ENCODE measurements at places on chromosomes 16 and 17.
A peak's percentile ranks its signal among the peaks of the same experiment; 100 is the strongest.

DNA sequence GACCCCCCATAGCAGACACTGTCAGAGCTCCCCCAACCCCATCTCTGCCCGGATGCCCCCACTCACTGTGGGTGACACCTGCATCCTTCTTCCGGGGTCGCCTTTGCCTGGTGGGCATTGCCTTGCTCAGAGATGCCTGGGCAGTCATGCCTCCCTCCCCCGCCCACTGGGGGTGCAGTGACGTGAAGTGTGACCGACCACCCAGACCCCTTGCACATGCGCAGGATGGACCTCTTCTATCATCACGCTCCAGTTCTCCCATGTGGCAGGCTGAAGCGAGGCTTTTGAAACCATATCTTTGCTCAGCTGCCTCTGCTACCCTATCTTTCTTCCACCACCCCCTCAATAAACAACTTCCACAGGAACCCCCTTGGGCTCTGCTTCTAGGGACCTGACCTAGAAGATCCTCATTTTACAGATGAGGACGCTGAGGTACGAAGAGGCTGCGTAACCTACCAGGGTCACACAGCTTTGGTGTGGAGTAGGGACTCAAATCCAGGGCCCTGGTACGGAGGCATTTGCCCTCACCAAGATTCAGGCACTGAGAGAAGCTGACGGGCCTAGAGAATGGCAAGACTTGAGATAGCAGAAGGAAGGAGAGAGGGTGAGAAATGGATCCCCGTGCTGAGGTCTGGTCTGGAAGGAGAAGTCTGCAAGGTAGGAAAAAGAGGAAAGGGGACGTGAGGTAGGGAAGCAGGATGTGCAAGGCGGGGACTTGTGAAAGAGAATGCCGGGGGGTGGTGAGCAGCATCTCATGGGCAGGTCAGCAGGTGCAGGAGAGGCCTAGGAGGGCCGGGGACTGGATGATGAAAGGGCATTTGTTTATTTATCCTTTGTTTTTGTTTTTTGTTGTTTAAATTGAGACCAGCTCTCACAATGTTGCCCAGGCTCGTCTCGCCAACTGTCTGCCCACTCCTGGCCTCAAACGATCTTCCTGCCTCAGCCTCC lies 14.4 kb downstream of the NLRC5 start:
- no peak for DNase-seq

DNA sequence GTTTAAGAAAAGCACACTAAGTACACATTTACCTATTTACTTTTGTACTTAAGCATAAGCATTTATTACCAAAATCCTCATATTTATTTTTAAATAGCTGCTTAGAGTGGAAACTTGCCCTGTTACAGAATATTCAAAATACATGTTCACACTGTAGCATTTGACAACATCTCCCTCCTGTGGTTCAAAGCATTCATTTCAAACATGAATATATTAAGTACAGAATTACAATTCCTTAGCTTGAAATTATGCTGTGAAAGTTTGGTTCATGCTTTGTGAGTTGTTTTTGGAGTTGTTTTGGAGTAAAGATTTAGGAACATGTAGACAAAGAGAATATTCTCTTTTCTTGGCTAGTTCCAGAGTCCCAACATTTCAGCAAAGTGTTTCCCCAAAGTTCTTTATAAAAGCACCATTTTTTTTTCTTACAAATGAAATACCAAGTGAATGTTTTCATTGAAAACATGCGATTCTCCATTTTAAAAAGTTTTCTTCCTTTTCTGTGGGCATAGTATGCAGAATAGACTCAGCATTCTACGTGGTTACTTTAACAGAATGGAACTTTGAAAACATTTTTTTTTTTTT lies 33.2 kb downstream of the TUBD1 start:
- DNase-seq = peak; percentile 24

- DNase-seq = no peak
Measured at GRCh38 chr17:48484256-48484655, 46.6 kb downstream of the HOXB1 start.

DNA sequence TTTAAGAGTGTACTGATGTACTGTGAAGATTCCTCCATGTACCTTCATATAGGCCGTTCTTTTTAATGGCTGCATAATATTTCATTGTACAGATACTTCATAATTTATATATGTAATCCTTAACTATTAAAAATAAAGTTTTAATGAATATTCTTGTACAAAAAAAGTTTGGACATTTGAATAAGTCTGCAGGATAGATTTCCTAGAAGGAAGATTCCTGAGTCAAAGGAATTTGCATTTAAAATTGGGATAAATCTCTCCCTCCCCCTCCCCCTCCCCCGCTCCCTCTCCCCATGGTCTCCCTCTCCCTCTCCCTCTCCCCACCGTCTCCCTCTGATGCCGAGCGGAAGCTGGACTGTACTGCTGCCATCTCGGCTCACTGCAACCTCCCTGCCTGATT lies 15.6 kb upstream of the SLC13A2 start:
- DNase-seq = no peak

GRCh38 chr17:7972131-7972785 lies 30.2 kb upstream of the GUCY2D start:
- DNase-seq = no peak

GRCh38 chr17:38728290-38728831 lies 1.8 kb upstream of the CISD3 start:
- DNase-seq = no peak

DNA sequence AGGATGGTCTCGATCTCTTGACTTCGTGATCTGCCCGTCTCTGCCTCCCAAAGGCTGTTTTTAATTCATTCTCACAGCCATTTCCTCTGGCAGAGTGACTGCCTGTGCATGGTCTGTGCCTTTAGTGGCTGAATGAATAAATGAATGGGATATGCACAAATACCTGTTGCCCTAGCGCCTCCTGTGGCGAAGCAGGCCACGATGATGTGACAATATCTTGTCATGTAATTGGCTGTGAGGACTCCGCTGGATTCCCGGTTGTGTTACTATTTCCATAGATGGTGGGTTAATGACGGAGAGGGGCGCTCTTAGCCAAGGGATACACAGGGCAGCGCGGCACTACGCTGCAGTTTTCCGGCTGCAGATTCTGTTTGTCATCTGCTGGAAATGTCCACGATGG lies 26.8 kb upstream of the ENDOV start:
- DNase-seq = no peak

- no peak for DNase-seq
Measured at GRCh38 chr16:89040391-89040790, 53.3 kb upstream of the ACSF3 start.

DNA sequence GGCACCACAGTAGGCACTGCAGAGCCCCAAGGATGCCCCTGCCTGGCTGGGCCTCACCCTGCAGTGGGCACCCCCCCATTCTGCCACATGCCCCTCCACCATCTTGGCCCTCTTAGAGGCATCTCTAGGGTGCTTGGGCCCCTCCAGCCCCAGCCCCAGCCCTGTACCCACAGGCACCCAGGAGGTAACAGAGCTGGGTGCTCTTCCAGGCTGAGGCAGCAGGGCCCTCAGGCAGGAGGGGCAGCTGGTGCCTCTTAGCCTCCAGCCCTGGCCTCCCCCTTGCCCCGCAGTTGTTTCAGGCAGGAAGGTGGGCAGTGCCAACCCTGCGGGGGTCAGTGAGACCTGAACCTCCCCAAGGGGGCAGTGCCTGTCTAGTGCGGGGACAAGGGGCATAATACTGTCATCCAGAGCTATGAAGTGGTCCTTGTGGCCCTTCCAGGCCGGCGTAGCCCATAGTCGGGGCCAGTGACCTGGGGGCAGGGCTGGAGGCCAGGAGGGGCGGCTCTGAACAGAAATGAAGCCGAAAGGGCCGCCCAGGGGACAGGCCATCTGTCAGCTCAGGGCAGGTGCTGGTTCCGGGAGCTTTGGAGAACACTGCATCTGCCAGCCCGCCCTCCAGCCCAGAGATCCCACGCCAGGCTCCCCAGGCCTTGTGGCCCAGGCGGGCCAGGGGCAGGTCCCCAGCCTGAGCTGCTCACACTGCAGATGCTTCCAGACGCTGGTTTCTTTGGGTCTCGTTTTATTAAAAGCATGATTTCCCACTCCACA lies 4.9 kb upstream of the AATK start:
- no peak for DNase-seq

- no peak for DNase-seq
Measured at GRCh38 chr17:4597975-4598374, 13.6 kb downstream of the SMTNL2 start.

- no peak for DNase-seq
Measured at GRCh38 chr17:10984220-10984619, 146.3 kb upstream of the PIRT start.

GRCh38 chr16:85286066-85286831 lies 174.0 kb upstream of the CIBAR2 start:
- DNase-seq = no peak

GRCh38 chr17:21272250-21272649 lies 12.3 kb upstream of the MAP2K3 start:
- DNase-seq = no peak

DNA sequence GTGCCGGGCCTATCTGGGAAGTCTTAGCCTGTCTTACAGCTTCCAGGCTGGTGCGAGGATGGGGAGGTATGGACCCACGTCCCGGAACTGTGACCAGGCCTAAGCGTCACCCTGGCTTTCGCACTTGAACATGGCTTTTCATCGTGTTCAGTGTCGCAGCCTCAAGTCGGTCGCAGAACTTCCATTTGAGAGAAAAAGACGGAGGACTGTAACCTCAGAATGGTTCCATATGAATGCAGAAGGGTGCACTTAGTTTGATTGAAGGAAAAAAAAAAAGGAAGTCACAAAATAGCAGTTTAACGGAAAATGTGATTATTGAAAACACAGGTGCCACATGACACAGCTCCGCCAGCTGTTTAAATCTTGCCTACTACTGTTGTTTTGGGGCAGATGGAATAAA lies 30.2 kb upstream of the JPT2 start:
- DNase-seq = no peak

GRCh38 chr16:15993946-15994665 lies 44.7 kb downstream of the ABCC1 start:
- DNase-seq = no peak

DNA sequence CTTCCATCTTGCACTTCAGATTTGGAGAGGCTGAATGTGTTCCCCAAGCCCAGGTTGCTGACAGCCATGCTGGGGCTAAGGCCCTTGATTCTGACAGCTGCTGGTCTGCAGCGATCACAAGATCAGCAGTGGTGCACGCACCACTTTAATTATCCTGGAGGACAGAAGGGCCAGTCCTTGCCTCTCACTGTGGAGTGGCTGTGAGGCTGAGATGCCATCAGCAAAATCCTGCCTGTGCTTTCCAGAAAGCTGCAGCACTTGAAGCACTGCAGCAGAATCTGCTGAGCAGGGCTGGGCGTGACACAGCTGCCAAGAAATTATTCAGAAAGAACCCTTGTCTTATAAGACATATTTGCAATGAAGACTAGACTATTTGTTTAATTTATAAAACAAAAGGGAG lies 37.1 kb downstream of the NUP93 start:
- no peak for DNase-seq

- no peak for DNase-seq
Measured at GRCh38 chr16:53055541-53056391, 975 bp downstream of the CHD9 start.

DNA sequence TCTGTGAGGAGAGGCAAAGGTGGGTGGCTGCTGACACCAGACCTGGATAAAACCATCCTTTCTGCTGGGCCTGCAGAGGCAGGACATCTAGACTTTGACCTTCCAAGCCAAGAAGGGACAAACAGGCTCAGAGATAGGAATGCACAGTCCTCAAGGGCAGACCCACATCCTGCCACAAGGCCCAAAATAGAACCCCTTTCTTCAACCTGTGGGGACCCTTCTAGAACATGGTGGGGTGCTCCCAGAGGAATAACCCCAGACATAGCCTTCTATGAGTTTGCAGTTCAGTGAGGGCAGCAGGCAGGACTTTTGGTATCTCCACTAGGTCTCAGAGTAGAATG lies 3.8 kb upstream of the CBFB start:
- DNase-seq = no peak

DNA sequence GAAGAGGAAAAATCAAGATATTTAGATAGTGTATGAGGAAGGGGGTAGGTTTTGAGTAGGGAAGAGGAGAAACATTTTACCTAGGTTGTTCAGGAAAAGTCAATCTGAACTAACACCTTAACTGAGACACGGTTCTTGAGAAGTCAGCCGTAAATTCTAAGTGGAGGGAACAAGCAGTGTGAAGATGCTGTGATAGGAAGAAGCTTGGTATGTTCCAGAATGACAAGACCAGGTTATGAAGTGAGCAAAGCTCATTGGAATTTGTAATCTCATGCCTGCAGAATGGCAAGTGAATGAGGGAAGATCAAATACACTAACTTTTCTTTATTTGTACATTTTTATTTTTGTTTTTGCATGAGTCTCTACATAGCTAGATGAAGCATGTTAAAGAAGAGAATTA lies 307.6 kb downstream of the ZFHX3 start:
- no peak for DNase-seq

- no peak for DNase-seq
Measured at GRCh38 chr16:15961571-15962090, 12.2 kb downstream of the ABCC1 start.

DNA sequence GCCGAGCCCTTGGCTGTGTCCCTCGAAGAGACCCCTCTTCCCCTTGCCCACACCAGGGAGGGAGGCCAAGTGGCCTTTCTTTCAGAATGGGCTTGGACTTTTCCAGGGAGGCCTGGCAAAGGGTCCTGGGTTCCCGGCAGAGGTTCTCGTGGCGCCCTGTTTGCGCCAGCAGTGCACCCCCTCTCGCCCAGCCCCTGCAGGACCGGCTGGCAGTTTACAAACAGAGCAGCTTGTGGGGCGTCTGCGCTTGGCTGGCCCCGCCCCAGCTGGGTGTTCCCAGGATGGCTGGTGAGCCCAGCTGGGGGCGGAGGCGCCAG lies 137.8 kb upstream of the CIBAR2 start:
- DNase-seq = no peak

DNA sequence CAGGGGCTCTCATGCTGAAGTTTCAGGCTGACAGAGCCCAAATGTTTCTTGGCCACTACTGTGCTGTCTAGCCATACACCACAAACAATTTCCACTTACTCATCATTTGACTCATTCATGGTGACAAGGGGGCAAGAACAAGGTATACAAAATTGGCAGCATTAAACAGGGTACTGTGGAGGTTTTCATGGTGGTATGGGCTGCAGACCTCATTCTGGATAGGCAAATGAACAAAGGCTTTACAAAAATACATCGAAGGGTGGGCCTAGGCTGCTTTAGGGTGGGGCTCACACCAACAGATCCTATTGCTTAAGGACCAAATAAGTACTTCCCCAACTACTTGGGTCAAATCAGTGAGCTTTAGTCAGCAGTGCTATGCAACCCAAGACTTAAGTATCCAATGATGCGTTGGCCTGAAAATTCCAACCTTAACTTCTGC lies 53.0 kb downstream of the N4BP1 start:
- DNase-seq = peak; percentile 28
